GM03348 (cell line): ENCODE measurements at places on chromosomes 11 and 22.

DNA sequence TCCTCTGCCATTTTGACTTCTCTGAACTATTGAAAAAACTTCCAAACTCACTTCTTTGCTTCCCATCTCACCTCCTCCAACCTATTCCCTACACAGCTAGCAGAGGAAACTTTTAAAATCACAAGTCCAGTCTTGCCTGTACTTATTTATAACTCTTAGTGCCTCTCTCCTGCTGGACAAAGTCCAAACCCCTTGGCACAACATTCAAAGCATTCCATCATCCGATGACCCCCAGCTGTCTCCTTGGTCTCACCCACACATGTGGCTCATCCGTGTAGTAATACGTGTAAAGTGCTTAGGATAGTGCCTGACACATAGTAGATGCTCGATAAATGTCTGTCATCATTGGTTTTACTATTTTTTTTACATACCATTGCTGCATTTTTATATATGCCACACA, 101.4 kb downstream of the PARVA start:
- no peak for DNase-seq

GRCh38 chr11:33339247-33339646, 82.1 kb downstream of the HIPK3 start:
- no peak for DNase-seq

- no peak for DNase-seq
Measured at GRCh38 chr11:66126064-66126463, 56.0 kb downstream of the PACS1 start.

- no peak for DNase-seq
Measured at GRCh38 chr11:76152741-76153570, 53.3 kb downstream of the WNT11 start.

DNA sequence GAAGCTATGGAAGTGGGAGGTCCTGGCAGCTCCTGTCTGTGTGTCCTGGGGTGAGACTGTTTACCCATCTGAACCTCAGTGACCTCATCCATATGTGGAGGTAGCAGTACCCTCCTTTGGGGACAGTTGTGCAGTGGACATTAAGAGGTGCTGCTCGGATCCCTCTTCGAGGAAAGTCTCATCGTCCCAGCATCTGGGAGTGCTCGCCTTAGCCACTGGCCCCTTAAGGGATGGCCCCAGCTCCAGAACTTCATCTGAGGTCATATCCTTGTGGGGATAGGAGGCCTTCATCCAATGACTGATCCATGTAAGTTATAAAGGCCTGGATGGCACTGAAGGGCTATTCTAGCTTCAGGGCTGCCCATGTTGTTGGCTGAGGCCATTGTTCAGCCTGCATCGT, 538.1 kb downstream of the MIAT start:
- no peak for DNase-seq

GRCh38 chr11:126702165-126702720, 298.3 kb downstream of the KIRREL3 start:
- no peak for DNase-seq

DNA sequence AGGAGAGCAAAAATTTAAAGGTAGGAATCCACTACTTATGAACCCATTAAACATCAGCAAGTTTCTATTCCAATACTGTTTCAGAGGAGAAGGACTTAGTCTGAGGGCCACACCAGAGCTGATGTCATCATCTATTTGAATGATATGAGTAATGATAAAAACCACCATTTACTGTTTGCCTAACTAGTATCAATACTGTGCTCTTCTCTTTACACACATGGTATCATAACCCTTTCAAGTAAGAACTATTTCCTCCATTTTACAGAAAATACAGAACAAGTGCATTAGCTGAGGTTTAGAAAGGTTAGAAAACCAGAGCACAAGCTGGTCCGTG, 651.3 kb upstream of the KIRREL3 start:
- DNase-seq, result no peak

DNA sequence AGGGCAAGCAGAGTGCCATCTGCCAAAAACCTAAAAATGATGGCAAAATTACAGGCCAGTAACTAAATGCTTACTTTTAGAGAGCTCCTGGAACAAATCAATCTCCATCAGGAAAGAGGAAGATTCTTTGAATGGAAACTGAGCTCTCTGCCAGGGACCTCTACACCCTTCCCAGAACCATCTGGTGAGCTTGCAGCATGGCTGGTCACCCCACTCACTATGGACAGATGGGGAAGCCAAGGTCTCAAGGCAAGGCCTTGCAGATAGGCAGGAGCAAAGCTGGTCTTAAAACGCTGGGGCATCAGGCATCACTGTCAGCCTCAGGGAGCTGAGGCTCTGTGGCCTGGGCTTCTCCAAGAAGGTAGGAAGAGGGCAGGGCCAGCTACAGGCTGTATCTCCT, 36.2 kb downstream of the SERGEF start:
- no peak for DNase-seq

DNA sequence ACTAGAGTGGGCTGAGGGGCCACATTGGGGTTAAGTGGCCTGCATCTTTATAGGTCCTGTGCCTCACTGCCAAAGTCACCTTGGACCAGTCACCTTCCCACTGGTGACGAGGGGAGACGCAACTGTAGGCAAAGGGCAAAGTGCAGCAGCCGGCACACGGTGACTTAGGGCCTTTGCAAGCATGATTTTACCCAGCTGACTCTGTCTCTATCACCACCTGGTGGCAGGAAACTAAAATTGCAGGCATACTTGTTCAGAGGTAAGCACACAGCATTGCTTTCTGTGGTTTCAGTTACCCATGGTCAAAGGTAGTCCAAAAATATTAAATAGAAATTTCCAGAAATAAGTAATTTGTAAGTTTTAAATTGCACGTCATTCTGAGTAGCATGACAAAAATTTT, 1164.4 kb downstream of the BRD1 start:
- DNase-seq, result no peak

GRCh38 chr11:114066046-114066648, 6.6 kb downstream of the ZBTB16 start:
- DNase-seq, result no peak

GRCh38 chr11:60946601-60947264, 5.2 kb downstream of the SLC15A3 start:
- no peak for DNase-seq

- peak; percentile 28 for DNase-seq
Measured at GRCh38 chr11:128053981-128054931, 533.1 kb downstream of the ETS1 start.

DNA sequence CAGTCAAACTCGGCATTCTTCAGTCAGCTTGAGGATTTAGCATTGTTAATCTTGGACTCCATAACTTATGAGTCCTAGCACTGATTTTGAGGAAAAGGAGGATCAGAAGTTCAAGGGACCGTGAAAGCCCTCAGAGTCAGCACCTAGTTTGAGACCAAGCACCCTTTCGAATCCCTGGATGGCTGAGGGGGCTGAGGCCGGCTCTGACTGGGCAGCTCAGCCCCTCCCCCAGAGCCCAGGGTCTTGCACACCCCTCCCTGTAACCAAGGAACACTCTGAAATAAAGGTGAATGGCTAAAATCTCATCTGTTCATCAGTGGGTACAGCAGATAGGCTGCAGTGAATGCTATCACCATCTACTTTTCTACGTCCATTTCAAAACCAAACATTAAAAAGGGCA, 27.3 kb downstream of the SLC25A18 start:
- no peak for DNase-seq

DNA sequence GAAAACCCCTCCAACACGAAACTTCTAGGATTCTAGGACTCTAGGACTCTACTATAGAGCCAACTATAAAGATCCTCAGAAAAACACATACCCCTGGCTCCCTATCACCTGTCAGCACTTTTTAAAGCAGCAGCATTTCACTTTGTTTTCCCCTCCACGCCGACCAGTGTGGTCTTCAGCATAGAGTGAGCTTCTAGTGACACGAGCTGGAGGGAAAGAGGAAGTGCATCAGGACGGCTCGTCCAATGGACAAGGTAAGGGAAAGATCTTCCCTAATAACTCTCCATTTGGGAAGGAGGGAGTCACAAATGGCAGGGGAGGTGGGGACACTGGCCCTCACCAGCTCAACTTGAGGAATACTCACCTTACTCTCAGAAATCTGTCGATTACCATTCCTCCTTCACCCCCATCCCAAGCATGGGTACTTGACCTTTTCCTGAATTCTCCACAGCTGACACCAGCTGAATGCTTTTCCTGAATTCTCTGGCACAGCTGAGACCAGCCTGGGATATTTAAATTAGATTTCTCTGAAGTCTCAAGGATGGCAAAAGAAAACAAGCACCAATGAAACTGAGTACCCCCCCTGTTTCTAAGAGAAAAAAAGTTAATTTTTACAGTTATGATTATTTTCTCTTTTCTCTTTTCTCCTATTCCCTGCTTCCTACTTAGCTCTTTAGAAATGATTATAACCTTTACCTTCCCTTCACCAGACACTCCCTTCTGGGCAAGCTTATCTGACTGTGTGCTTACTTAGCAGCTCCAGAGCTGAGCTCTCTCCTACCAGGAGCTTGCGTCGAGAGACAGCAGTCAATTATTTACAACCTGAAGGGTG, 33.3 kb upstream of the NNMT start:
- peak; percentile 79 for DNase-seq

GRCh38 chr22:24440270-24440717, 12.9 kb downstream of the ADORA2A start:
- DNase-seq, result no peak

- DNase-seq, result peak; percentile 69
Measured at GRCh38 chr11:47399860-47400767, 8.3 kb upstream of the SLC39A13 start.

DNA sequence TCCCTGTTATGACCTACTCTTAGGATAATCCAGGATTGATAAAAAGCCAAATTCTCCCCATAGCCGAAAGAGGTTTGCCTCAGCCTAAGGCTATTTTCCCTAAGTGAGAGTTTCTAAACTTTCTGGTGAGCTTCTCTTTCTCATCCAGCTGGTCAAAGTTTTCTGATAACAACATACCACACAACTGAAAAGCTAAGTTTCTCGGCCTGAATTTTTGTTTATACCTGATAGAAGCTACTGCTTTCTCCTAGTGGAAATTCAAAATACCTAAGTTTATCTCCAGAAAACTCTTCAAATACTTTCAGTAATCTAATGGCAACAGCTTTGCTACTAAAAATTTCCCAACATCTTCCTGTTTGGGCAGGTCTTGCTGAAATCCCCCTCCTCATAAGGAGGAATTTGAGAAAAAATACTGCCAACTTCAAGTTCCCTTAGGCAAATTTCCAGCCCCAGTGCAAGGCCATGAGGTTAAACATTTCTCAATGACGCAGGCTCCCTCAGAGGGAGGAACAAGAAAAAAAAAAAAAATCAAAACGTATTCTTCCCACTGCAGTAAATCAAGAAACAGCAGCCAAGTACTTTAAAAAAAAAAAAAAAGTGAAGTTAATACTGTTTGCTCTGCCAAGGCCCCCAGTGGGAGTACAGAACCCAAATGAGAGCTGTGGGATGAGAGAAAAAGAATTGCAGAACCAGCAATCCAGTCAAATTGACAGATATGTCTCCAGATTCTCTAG, 127.0 kb downstream of the MRTFA start:
- peak; percentile 31 for DNase-seq

GRCh38 chr11:96169250-96169649, 173.7 kb downstream of the MAML2 start:
- DNase-seq, result no peak

- no peak for DNase-seq
Measured at GRCh38 chr11:72061739-72062396, 18.5 kb downstream of the NUMA1 start.

DNA sequence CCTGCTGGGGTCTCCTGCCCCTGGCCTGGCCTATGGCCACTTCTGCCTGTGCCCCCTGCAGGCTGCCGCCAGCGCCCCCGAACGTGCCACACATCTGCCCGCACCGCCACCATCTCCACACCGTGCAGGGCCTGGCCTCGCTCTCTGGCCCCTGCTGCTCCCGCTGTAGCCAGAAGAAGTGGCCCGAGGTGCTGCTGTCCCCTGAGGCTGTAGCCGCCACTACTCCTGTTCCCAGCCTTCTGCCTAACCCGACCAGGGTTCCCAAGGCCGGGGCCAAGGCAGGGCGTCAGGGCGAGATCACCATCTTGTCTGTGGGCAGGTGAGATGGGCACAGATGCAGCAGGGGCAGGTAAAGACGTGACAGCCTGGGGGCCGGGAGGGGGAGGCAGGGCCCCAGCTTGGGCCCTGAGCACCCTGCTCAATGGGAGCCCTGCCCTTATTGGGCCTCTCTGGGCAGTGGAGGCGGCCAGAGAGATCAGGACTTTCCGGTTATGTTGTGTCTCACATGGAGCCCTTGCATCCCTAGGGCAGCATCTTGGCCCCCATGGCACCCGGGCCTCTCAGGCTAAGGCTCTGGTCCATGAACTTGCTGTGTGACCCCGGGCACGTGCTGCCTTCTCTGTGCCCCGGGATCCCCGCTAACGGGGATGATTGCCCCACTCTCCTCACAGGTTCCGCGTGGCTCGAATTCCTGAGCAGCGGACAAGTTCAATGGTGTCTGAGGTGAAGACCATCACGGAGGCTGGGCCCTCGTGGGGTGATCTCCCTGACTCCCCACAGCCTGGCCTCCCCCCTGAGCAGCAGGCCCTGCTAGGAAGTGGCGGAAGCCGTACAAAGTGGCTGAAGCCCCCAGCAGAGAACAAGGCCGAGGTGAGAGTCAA, 18.5 kb downstream of the RELT start:
- no peak for DNase-seq

GRCh38 chr11:13277768-13278608, at the start of gene BMAL1:
Gene BMAL1 (plus strand): TSS chr11:13277790. CDS start chr11:13354309, 76,519 bp downstream.
- DNase-seq, result peak; percentile 62

- no peak for DNase-seq
Measured at GRCh38 chr11:121515335-121515671, 62.5 kb upstream of the SORL1-AS1 start.

- DNase-seq, result peak; percentile 19
Measured at GRCh38 chr11:102704841-102705240, 728 bp downstream of the MMP27 start.

DNA sequence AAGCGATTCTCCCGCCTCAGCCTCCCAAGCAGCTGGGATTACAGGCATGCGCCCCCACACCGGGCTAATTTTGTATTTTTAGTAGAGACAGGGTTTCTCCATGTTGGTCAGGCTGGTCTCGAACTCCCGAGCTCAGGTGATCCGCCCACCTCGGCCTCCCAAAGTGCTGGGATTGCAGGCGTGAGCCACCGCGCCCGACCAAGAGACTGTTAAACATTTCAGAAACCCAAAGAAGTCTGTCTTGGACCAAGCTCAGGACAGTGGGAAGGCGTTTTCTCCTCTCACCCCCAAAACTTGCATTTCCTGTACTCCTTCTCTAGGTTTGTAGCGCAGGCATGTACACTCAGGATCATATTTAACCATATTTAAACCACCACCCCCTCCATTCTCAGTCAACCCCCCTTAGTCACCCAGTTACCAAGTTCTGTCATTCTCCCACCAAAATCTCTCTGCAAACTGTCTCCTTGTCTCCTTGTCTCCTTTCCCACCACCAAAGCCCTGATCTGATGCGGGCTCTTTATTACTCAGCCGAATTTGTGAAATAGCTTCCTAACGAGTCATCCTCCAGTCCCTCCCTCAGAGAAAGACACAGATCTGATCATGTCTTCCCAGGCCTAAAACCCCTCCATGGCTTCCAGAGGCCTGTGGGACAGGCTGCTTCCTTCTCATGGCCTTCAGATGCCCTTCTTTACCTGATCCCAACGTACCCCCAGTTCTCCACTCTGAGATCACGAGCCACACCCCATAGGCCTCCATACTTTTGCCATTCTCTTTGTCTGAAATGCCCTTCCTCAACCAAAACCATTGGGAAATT, 29.0 kb upstream of the CREB3L1 start:
- peak; percentile 89 for DNase-seq

- no peak for DNase-seq
Measured at GRCh38 chr11:31806928-31807798, 4.0 kb downstream of the PAX6 start.
